ENCODE measurements at places on chromosomes 3 and 15.

- DNase-seq = no peak
These were observed 406.0 kb downstream of the ZBTB20 start for GRCh38 chr3:114741066-114741465.

DNA sequence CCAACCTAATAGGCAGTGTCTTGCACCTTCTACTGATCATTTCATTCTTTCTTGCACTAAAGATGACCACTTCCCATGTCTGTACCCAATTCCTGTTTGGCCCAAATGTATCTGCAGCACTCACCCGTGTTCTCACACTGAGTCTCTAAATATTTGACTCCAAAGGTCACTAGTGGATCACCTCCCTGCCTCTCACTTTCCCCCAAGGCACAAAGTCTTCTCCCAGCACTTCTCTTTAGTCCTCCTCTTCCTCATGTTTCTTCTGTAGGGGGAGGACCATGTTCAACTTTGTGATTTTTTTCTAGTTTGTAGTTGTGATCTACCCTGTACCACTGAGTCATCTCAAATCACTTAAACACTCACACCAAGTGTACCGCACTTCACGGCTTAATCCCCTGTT, 13.9 kb downstream of the NR1I2 start:
- no peak for DNase-seq

- DNase-seq = no peak
These were observed 63.9 kb downstream of the UQCC5 start for GRCh38 chr3:52600258-52600657.

DNA sequence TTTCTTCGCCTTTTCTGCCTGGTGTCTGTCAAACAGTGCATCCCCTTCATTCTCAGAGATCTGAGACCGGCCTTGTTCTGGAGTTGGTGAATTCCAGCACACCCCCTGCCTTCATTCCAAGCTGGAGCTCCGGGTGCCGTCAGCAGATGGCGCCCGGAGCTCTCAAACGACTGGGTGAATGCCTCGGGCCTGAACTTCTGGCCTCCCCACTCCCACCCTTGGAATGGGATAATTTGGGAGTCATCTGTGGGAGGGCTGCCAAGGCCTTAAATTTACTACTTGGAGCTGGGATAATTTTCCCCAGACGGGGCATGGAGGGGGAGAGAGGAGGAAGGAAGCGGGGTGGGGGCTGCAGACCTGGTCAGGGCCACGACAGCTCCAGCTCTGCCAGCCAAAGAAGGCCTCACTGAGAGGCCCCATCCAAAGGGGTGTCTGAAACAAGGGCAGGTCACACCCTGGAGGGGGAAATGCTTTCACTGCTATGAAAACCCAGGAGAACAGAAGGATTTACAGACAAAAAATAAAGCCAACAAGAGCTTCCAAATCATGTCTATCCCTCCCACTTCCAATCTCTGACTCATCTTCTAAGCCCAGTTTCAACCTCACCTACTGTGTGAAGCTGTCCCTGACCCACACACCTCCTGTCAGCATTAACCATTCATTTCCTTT, 187.9 kb downstream of the OPA1 start:
- DNase-seq = peak; percentile 85

DNA sequence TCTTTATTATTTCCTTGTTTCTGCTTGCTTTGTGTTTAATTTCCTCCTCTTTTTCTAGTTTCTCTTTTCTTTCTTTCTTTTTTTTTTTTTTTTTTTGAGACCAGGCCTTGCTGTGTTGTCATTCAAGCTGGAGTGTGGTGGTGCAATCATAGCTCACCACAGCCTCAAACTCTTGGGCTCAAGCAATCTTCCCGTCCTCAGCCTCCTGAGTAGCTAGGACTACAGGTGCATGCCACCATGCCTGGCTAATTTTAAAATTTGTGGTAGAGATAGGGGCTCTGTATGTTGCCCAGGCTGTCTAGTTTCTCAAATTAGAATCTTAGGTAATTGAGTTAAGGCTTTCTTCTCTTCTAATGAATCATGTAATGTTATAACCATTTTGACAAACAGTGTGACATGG, 22.4 kb downstream of the SLMAP start:
- DNase-seq = no peak

- DNase-seq = no peak
These were observed 8.6 kb downstream of the CLEC3B start for GRCh38 chr3:45034612-45035252.

DNA sequence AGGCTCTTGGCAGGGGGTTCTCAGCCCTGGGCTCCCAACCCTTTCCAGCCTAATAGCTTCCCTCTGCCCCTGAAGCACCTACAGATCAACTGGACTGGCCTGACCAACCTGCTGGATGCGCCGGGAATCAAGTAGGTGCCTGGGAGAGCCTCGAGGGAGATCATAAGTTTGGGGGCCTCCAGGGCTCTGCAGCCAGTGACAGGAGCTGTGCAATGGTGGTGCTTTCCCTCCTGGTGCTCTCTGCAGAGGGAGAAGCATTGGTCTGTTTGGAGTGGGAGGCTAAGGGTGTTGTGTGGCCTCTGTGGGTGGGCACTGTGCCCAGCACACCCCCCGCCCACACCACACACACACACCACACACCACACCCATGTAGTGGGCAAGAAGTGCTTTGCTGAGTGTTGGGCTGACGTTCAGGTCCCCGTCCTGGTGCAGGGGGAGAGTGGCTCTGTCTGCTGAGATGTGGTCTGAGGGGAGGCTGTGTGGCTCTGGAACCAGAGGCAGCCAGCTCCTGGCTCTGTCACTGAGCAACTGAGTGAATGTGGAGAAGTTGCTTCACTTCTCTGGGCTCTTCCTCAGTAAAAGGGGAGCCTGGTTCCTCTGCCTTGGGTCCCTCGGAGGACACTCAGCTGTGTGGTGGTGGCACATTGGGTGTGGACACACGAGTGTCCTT, 26.3 kb downstream of the ESYT3 start:
- DNase-seq = no peak

DNA sequence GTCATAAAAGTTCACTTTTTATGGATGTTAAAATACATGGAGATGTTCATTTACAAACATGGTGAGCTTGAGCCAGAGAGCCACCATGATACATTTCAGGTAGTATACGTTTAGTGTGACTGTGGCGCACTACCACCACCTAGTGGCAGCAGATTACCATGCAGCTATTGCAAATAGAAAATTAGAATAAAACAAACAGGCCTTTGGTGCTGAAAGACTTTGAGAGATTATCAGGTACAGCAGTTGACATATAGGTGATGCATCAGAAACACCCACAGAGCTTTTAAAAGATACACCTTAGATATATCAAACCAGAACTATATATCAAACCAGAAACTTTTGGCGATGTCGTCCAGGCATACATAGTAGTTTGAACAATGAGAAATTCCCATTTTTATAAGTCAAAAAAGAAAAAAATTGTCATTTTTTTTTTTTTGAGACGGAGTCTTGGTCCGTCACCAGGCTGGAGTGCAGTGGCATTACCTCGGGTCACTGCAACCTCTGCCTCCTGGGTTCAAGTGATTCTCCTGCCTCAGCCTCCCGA, 42.0 kb upstream of the ICE2 start:
- peak; percentile 16 for DNase-seq

DNA sequence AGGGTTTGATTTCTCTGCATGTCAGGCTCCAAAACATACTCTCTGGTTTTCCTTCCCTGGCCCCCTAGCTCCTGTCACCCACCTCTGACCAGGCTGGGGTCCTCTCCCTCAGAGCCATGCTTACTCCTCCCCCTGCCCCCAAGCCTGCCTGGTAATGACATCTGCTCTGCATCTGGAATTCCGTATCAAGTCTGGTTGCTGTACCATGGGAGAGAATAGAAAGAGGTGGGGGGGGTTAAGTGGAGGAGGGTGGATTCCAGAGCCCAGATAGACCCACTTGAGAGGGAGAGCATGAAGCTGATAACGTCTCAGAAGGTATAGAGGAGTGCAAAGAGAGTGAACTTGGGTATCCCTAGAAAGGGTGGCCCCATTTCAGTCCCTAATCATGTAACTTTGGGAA, 4.2 kb downstream of the IGDCC4 start:
- no peak for DNase-seq

DNA sequence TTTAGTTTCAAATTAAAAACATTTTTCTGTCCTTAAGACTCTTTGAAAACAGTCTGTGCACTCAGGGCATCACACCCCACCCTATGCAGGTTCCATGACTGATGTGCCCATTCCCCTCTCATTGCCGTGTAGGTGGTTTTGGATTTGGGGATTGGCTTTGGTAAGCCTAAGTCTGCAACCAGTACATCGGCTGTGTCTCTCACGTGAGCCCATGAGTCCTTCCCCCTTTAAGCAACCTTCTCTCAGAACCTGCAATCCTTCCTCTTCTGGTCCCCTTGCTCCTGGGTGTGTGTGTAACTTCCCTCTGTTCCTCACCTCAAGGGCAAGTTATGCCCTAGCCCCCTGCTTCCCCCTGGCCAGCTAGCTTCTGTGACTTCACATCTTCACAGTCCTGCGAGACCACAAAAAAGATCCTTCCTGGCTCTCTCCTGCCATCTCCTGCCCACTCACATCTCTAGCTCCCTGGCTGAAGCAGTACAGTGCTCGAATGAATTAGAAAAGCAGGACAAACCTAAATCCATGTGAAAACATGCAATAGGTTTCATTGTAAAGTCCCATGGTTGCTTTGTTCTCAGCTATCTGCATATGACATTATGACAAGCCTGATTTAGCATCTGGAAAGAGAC, 126.7 kb downstream of the UACA start:
- no peak for DNase-seq

DNA sequence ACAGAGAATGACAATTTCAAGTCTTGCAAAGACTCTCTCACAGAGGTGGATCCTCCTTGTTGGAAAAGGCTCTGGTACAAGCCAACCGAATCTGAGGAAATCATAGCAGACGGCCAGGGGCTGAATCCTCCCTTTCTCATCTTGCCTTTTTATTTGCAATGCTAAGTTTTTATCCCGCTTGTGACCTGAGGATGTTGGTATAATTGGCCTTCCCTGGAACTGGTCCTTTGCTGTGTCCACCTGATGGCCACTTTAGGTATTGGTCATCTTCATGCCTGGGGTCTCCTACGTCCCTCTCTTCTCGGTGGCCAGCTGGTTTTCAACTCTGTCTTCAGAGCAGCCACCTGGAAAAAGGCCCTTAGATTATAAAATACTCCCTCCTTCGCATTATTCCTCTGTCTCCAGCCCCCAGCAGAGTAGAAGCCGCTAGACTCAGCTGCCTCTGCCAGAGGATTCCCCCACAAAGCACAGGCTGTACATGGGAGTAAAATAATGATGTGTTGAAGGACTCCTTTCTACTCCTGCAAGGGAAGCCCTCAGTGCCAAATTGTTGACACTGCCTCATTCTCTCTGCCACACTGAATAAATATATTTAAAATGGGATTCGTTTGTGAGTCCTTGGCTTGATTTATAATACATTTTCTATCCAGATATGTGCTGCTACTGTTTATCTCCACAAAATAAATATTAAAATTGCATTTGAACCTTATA, 208.9 kb upstream of the CFAP20DC start:
- no peak for DNase-seq

GRCh38 chr3:138354376-138354775, 6.0 kb downstream of the MRAS start:
- DNase-seq = no peak

GRCh38 chr3:97487587-97487986, 277.0 kb upstream of the ARL6 start:
- DNase-seq = no peak

DNA sequence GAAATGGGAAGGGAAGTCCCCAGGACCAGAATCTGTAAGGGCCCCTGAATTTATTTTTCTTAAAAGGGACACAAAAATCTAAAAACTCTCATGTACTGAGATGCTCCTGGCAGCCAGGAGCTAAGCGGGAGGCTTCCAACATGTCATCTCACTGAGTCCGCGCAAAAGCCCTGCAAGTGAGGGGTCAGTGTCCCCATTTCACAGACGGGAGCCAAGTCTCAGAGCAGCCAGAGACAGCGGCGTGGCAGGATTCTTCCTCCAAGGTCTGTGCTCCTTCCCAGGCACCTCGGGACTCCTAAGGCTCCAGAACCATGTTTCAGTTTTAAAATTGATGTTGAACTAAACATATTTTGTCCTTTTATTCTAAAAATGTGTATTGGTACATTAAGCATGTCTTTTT, 114.8 kb downstream of the ADCY5 start:
- DNase-seq = no peak

DNA sequence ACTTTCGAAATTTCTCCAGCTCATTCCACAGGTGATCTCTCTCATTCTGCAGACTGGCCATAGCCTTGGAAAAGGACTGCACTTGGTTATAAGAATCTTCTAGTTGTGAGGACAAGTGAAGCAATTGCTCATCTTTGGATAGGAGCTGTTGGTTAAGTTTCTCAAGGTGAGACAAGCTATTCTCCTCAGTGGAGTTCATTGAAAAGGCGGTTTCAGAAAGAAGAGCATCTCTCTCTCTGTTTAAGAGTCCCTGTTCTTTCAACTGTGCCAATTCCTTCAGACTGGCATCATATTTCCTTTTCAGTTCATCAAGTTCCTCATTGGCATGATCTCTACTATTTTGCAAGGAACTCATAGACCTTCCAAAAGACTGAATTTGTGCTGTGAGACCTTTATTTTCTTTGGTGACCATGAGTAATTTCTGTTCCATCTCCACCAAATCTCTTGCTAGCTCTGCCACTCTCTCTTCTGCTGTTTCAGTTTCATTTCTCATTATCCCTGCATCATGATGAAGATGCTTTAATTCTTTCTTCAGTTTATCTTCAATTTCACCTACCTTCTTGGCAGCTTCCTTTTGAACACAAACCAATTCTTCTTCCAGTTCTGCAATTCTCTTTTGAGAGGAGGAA, 30.2 kb upstream of the HCLS1 start:
- no peak for DNase-seq

Measured in forelimb muscle (tissue), 1 donor.